ENCODE measurements at places on chromosomes 7 and 10.

GRCh38 chr10:5447056-5447455 lies 34.7 kb downstream of the NET1 start:
- DNase-seq, result no peak

- DNase-seq, result no peak
Observed at GRCh38 chr7:130394421-130395195, 14.3 kb downstream of the CPA1 start.

DNA sequence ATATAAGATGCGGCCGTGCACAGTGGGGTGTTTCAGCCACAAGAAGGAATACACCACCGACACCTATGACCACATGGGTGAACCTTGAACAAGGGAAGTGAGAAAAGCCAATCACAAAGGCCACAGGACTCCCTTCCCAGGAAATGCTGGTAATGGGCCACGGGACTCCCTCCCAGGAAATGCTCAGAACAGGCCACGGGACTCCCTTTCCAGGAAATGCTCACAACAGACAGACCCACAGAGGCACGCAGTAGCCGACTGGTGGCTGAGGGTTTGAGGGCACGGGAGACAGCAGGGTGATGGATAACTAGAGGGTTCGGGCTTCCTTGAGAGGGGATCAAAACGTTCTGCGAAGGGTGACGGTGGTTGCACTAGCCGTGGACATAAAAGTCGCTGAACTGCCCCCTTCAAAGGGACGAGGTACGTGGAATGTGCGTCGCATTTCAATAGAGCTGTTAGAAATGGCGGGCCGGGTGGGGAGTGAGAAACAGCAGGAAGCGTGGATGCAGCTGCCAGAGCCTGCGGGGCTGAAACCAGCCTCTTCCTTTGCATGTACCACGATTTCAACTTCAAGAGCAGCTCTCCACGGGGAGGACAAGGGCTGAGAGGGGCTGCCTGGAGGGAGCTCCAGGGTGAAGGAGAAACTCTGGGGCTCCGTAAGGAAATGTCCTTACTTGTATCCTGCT lies 274.0 kb downstream of the ELFN1 start:
- DNase-seq, result no peak

GRCh38 chr7:101114492-101114891 lies 12.4 kb upstream of the SERPINE1 start:
- no peak for DNase-seq

DNA sequence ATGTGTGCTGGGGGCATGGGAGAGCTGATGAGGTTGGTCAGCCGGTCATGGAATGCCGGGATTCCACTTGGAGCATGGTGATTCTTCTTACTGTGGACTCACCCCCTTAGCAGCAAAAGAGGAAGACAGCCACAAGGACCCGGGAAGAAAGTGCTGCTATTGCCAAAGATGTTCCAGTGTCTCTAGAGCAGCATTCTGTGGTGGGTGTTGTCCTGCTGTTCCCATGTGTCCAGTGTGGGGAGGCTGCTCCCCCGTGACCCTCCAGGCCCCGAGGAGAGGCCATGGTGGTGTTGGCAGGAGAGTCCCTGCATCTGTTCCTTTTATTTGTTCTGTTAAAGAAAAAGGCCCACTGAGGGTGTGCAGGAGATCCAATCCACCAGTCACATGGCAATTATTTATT lies 499.4 kb downstream of the RPS24 start:
- DNase-seq, result no peak

DNA sequence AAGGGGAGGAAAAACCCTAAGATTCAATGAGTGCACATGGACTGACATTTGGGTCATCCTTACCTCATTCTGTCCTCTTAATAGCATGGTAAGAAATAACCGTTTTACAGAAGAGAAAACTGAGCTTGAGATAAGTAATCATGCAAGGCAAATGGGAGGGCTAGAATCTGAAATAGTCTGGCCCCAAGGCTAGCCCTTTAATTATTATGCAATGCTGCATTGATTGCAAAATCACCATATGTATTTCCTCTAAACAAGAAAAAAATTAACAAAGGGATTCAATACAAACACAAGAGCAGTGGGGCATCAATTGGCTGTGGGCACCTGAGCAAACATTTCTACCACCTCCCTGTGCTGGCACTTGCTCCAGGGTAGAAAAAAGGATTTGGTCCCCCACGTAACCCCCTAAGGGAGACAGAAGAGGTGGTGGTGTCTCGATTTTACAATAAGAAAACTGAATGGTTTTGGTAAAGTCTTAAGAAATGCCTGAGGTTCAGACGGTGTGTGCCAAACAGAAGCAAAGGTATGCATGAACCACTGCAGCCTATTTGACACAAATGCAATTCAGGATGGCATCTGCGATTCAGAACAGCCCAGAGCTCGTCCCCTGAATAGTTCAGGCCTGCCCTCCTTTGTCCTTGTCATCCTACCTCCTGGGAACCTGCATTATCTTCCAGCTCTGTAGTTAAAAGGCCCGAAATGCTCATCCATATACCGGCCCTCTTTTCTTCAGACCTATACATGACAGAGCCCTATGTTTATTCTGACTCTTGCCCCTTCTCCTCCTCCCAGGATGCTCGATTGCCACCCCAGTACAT lies 23.6 kb downstream of the PIP4K2A start:
- peak; percentile 24 for DNase-seq

Measured in AG20443 (cell line).